ENCODE measurements at places on chromosomes 3 and 15. TPM values are rescaled to one million over a fixed set of nuclear protein-coding genes. Genes with fewer than 3 reads are reported as not detected.

The P2RY1 gene
- total RNA-seq, result 0.06 TPM

The DNAH12 gene
- 0.08 TPM for total RNA-seq

The NEO1 gene
- total RNA-seq, result 3.3 TPM

The CFAP20DC gene
- 0.25 TPM for total RNA-seq

The UNC13C gene
- not detected for total RNA-seq

The C3orf22 gene
- total RNA-seq, result not detected

The FANCD2OS gene
- not detected for total RNA-seq

The NLGN1 gene
- not detected for total RNA-seq

The DCLK3 gene
- total RNA-seq, result not detected

The CLEC3B gene
- total RNA-seq, result not detected

The SHISA5 gene
- 84.3 TPM for total RNA-seq

The ZNF660 gene
- 0.30 TPM for total RNA-seq

The WDR49 gene
- total RNA-seq, result not detected

The ANKRD63 gene
- not detected for total RNA-seq

The ZNF501 gene
- 0.87 TPM for total RNA-seq

The TRIM42 gene
- not detected for total RNA-seq

The RASGRP1 gene
- 65.2 TPM for total RNA-seq

The USP3 gene
- 264 TPM for total RNA-seq

The CISH gene
- 4.7 TPM for total RNA-seq

The NDN gene
- not detected for total RNA-seq

The RBMS3 gene
- 0.56 TPM for total RNA-seq

The SLC22A13 gene
- total RNA-seq, result 0.44 TPM

The LRRC3B gene
- total RNA-seq, result not detected

The HCLS1 gene
- 179 TPM for total RNA-seq

The CILP gene
- 0.27 TPM for total RNA-seq

The CORO2B gene
- 0.17 TPM for total RNA-seq

The DLL4 gene
- 0.08 TPM for total RNA-seq

The ADAMTS7 gene
- total RNA-seq, result not detected

The LXN gene
- 1.1 TPM for total RNA-seq

The ALS2CL gene
- total RNA-seq, result 7.5 TPM

The CD200R1L gene
- total RNA-seq, result not detected

Measured in CD8-positive, alpha-beta T cell (primary cell).